ENCODE measurements at places on chromosomes 4 and X.

DNA sequence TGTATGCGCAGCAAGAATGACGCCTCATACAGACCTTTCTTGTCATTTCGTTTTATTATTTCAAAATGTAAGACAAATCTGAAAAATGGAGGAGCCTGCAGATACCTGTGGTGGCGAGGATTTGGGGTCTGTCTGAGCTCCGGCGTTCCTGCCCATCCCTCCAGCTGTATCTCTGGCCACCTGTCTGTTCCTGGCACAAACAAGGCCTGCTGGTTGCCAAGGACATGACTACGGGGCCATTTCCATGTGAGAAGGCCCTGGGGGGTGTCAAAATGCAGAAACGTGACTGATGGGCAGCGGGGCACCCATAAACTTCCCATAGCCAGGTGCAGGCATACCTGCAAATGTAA is 591 bp upstream of the TSPAN7 start:
- no peak for DNase-seq

DNA sequence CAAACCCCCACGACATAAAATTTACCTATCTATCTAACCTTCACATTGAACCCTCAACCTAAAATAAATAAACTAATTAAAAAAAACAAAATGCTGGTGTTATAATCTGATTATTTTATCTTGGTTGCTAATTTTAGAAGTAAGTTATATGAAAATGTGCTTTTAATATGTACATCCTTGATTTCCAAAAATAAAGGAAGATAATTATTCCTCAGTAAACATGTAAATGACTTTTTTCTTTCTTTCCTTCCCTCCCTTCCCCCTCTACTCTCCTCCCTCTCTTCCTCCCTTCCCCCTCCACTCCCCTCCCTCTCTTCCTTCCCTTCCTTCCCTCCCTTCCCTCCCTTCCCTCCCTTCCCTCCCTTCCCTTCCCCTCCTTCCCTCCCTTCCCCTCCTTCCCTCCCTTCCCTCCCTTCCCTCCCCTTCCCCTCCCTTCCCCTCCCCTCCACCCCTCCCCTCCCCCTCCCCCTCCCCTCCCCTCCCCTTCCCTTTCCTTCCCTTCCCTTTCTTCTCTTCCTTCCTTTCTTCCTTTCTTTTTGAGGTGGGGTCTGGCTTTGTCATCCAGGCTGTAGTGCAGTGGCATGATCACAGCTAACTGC is 180.0 kb upstream of the GIMD1 start:
- DNase-seq: no peak

- DNase-seq: no peak
Observed at GRCh38 chr4:58214376-58214775, 1104.2 kb upstream of the IGFBP7 start.

DNA sequence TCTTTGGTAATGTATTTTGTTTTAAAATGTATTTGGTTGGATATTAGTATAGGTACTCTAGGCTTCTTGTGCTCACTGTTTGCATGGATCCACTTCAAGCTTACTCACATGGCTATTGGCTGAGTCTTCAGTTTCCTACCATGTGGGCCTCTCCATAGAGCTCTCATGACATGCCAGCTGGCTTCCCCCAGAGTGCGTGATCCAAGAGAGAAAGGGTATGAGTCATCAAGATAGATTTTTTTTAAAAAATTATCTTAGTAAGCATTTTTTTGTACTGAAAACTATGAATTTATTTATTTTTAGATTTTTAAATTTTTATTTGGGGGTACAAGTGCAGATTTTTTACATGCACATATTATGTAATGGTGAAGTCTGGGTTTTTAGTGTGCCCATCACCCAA is 219.1 kb upstream of the AMOT start:
- DNase-seq: no peak

DNA sequence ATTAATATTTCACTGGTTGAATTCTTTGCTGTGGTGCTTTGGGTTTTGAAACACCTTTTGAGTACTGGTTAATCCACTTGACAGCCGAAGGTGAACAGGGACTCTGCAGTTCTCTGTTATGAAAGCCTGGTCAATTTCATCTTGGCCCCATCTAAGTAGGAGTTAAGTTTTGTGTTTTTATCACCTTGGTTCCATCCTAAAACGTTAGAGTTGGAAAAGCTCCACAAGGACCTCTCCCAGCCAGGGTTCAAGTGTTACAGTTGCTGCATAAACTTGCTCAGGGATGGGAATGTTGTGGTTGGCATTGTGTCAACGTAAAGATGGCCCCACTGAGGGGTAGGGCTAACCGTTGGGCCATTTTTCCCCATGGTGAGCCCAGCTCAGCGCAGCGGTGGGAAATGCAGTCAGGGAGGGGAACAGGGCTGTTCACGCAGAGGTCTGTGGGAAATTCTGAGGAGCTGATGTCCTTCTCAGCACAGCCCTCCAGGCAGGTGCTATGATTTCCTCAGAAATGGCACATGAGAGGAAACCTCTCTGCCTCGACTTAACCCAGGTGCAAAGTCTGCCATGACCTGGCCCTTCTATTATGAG is 188.7 kb downstream of the STIM2 start:
- no peak for DNase-seq

DNA sequence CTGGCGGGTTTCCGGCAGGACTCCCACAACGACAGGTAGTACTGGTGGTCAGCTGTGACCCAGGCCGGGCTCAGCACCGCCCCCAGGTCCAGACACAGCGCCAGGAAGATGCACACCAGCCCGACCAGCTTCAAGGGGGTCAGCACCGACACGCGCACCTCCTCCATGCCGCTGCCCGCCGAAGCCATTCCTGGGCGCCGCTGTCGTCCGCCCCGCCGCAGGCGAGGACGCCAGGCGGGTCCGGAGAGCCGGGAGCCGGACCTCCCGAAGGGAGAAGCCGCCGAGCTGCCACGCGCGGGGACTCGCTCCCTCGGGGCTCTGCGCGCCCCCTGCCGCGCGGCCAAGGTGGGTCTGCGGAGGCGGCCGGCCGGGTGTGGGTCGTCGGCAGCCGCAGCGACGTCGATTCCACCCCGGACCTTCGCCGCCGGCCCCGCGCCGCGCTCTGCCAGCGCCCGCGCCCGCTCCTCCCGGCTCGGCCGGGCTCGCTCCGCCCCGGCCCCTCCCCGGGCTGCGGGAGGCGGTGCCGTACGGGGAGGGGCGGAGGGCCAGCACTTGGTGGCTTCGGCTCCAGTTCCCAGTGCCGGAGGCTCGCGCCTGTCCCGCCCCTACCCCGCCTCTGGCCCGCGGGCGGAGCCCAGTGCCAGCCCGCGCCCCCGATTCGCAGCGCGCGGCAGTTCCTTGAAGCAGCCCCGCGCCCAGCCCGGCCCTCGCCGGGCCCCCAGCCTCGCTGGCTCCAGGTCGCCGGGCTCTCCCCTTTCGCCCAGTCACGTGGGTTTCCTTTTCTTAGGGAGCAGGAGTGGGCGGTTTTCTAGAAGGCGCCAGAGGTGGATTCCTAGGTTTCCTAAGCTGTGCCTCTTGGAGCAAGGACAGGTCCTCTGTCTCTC is at the start of gene TMEM47:
Gene TMEM47 (minus strand): TSS at position 444 of the 884 bp plus-strand sequence. CDS start 256 bp downstream, at position 188.
- peak; percentile 28 for DNase-seq

DNA sequence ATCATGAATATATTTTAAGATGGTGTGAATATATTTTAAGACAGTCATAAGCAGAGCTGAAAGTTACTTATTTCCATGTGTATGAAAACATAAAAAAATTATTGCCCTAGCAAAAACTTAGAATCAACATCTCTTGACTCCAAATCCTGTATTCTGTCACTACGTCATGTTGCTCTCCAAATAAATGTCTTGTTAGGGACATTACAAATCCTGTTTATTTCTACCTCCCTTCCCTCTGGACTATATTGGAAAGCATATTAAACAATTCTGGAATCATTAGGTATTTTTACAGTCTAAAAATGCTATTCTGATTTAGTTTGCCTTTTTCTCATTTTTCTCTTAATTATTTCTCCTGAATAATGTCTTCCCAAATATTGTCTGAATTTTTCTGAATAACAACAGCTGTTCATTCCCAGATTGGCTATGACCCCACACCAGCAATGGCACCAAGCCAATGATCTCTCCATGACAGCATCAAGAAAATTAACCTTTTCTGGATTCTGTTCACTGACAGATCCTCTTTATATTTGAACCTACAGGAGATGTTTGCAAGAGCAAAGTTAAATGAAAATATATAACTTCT is 523.1 kb downstream of the IQCM start:
- DNase-seq: no peak

- DNase-seq: no peak
Observed at GRCh38 chrX:72126048-72126415, 5.7 kb downstream of the RTL5 start.

GRCh38 chr4:153748378-153748777 is 11.4 kb downstream of the RNF175 start:
- peak; percentile 31 for DNase-seq

GRCh38 chrX:40550066-40550465 is 30.7 kb upstream of the ATP6AP2 start:
- no peak for DNase-seq

GRCh38 chr4:53494851-53495250 is 96.4 kb downstream of the LNX1 start:
- DNase-seq: peak; percentile 72

GRCh38 chr4:147160908-147161513 is 215.3 kb upstream of the TTC29 start:
- DNase-seq: peak; percentile 14

GRCh38 chr4:83209419-83209818 is 75.2 kb downstream of the COQ2 start:
- no peak for DNase-seq

GRCh38 chr4:74423104-74423503 is 21.8 kb upstream of the AREG start:
- no peak for DNase-seq

GRCh38 chr4:103422467-103423219 is 224.5 kb upstream of the CENPE start:
- DNase-seq: no peak

GRCh38 chr4:48633657-48634056 is 143.6 kb downstream of the ZAR1 start:
- no peak for DNase-seq

GRCh38 chr4:185119927-185120630 is 23.0 kb upstream of the SLC25A4 start:
- no peak for DNase-seq

DNA sequence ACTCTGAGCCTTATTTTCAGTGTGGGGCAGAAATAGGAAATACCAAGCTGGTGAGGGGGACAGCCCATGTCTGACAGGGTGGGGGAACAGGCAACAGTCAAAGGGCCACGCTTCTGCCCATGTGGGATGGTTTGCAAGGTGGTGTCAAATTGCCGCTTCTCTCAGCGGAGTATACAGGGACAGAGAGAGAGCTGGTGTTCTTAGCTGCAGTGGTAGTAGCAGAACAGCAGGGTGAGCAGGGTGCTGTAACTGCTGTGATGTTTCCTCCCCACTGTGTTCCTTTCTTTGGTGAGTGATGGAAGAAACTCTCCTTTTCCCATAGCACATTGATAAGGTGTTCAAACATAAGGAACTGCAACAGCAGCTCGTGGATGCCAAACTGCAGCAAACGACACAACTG is 37.9 kb downstream of the RBBP7 start:
- DNase-seq: no peak

DNA sequence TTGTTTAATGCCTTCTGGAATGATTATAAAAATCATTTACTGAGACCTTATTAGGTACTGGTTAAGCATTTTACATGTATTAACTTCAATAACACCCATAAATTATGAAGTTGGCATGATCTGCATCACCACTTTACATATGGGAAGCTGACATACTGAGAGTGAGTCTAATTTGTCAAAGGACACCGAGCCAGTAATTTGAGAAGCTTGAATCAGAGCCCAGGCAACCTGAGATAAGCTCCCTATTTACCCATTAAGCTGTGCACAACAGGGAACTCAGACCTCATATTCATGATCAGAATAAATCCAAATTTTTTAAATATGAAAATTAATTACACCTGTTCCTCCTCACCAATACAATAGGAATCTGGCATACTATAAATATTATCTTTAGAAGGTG is 247.9 kb upstream of the EPHA5 start:
- DNase-seq: no peak

DNA sequence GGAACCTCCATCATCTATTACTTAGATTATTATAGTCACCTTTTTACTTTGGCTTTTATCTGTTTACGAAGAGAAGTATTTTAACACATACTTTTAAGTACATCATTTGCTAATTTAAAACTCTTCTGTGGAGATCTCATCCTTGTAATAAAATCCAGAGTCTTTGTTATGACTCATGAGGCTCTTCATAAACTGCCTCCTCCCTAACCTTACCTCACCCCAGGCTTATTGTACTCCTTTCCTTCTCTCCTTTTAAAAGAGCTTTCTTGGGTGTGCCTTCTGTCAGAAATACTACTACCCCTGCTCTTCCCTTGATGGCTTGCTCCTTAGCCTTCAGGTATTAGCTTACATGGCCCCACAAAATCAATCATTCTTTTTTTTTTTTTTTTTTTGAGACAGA is 6.6 kb downstream of the ARL9 start:
- DNase-seq: peak; percentile 10

- DNase-seq: no peak
Observed at GRCh38 chrX:78555401-78555980, 103.6 kb downstream of the RTL3 start.

DNA sequence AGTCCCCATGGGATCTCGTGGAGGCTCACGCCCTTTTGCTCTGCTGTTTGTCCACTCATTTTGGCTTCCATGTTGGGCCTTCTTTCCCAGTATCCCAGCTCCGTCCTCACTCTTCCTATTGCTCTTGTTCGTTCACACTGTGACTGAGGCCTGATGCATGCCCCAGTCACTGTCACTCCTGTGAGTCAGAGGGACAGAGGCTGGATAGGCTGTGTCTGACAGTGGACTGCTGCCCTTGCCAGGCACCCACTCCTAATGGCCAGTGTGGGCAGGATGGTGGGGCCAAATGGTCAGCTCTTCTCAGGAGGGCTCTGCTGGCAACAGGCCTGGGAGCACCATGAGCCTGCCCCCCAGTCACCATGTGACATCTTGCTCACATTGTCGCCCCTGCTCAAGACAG is 40.0 kb downstream of the HADH start:
- no peak for DNase-seq

- no peak for DNase-seq
Observed at GRCh38 chrX:153818571-153819383, 11.6 kb downstream of the PDZD4 start.

GRCh38 chrX:96564595-96564994 is 120.0 kb upstream of the DIAPH2 start:
- no peak for DNase-seq

DNA sequence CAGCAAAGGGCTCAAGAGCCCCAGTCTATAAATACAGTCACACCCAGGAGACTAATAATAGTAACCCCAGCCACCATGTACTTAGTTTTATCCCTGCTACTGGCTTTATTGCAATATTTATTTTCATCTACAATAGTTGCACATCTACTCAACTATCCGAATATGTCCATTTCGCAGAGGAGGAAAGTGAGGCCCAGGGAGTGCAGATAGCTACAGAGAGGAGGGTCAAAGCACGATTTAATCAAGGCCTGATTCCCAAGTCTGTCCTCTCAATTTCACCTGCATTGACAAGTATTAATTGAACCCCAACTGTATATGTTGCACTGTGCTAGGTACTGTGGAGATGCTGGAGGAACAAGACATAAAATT is 4.0 kb upstream of the PLP2 start:
- DNase-seq: no peak

- no peak for DNase-seq
Observed at GRCh38 chrX:71917621-71918343, 7.1 kb downstream of the NHSL2 start.

- DNase-seq: no peak
Observed at GRCh38 chrX:13763489-13763888, 28.9 kb downstream of the OFD1 start.

GRCh38 chrX:74351760-74352159 is 47.8 kb downstream of the ZCCHC13 start:
- no peak for DNase-seq

GRCh38 chr4:38600575-38600974 is 63.4 kb upstream of the KLF3 start:
- no peak for DNase-seq

- DNase-seq: no peak
Observed at GRCh38 chr4:156983366-156983765, 11.8 kb upstream of the PDGFC start.

- DNase-seq: no peak
Observed at GRCh38 chr4:54879576-54879975, 221.8 kb downstream of the KIT start.
